Activated CD8-positive, alpha-beta memory T cell treated with anti-CD3 and anti-CD28 coated beads, Interleukin-2, amount 10 ng/mL, durations not matched to agents 7 days and 5 days (primary cell): ENCODE measurements at places on chromosomes 5 and 9. TPM values are rescaled to one million over a fixed set of nuclear protein-coding genes. Genes with fewer than 3 reads are reported as not detected.

NR2F1 gene
- not detected for total RNA-seq

DNA sequence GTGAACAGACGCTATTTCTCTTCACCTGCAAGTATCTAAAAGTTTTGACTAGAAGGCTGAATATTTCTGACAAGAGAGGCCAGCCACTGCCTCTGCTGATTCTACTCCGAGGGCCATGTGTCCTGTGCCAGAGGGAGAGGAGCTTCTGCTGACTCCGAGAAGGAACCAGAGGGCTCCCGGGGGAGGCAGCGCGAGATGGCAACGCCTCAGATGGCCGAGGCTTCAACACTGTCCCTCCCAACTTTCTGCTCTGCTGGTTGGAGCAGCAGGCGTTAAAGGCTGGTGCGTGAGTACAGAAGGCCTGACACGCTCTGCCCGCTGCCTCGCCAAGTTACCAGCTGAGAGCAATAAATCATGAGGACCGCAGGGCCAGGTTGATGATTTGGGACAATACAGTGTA lies 178.8 kb downstream of the GAPVD1 start:
- H3K4me1 ChIP-seq, result no peaks in the 10 kb centered on the region
- H3K4me3 ChIP-seq, result no peak overlapping the region
- DNase-seq, result no peak
- H3K27me3 ChIP-seq, result no peaks in the 10 kb centered on the region
- H3K27ac ChIP-seq, result no peak overlapping the region
- H3K36me3 ChIP-seq, result no peaks in the 10 kb centered on the region

ADAMTSL1 gene
- total RNA-seq, result not detected

DMAC1 gene
- 54.5 TPM for total RNA-seq

ANKRD20A1 gene
- total RNA-seq, result not detected

RNF145 gene
- total RNA-seq, result 93.9 TPM

FBP2 gene
- not detected for total RNA-seq

FOXD4L3 gene
- total RNA-seq, result 0.21 TPM

DNA sequence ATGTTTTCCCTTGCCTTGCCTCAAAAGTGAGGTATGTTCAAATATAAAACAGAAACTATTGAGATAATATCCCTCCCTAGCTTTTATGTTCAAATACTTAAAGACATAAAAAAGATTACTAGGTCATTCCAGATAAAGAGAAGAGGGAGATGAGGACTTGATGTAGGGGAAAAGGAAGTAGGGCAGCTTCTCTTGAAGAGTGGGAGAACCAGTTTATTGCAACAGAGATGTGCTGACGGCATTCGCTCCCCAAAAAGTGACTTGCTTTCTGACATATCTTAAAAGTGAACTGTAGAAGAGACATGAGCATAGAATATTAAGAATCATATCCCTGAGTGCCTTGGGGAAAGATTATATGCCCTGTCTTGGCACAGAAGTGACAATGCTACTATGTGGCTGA lies 330.2 kb upstream of the NREP start:
- no peak overlapping the region for H3K27ac ChIP-seq
- H3K4me1 ChIP-seq, result no peaks in the 10 kb centered on the region
- H3K36me3 ChIP-seq, result no peaks in the 10 kb centered on the region
- H3K27me3 ChIP-seq, result no peaks in the 10 kb centered on the region

- H3K27me3 ChIP-seq, result peaks cover 7% of the 10 kb centered on the region
- peaks cover 8% of the 10 kb centered on the region for H3K4me1 ChIP-seq
- no peak overlapping the region for H3K27ac ChIP-seq
- H3K4me3 ChIP-seq, result no peak overlapping the region
- DNase-seq, result peak; percentile 35
Measured at GRCh38 chr9:135524130-135524861, 3.1 kb downstream of the LCN1 start.

DNA sequence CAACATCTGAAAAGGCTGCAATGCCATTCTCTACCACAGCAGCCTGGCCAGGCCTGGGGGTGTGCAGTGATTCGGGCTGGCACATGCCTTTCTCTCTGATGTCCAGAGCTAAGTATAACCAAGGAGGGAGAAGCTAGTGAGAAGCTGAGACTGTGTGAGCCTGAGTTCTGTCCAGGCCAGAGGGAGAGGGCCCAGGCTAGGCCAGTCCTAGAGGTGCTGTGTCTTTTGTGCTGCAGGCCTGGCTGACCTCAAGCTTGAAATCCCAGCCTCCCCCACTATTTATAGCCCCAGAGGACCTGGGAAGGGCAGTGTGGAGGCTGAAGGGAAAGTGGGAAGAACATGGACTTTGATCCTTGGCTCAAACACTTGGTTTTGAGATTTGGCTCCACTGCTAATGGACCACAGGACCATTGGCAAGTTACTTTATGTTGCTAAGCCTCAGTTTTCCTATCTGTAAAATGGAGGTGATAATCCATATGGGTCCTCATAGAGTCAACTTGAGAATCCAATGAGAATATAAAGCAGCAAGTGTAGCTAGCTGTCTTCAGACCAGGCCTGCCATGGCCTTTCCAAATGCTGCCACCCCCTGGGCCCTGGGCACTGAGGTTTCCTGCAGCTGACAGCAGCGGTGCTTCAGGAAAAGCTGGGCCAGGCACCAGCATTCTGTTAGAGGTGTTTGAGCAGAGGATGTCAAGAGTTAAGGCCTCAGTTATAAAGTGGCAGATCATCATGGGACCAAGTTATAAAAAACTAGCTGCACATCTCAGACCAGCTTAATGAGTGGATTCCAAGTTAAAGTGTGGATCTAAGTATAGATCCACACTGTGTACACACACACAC lies 21.1 kb downstream of the BNIP1 start:
- no peaks in the 10 kb centered on the region for H3K4me1 ChIP-seq
- H3K36me3 ChIP-seq, result peaks cover 6% of the 10 kb centered on the region
- H3K27ac ChIP-seq, result no peak overlapping the region

SLC36A1 gene
- total RNA-seq, result 6.4 TPM

- H3K4me3 ChIP-seq, result no peak overlapping the region
- H3K27ac ChIP-seq, result no peak overlapping the region
- DNase-seq, result no peak
- no peaks in the 10 kb centered on the region for H3K4me1 ChIP-seq
Measured at GRCh38 chr5:128762661-128763306, 202.5 kb upstream of the SLC27A6 start.

- H3K27ac ChIP-seq, result no peak overlapping the region
- peaks cover 18% of the 10 kb centered on the region for H3K27me3 ChIP-seq
- H3K4me1 ChIP-seq, result no peaks in the 10 kb centered on the region
Measured at GRCh38 chr5:137268646-137269045, 230.5 kb downstream of the SPOCK1 start.

- no peak overlapping the region for H3K27ac ChIP-seq
- no peaks in the 10 kb centered on the region for H3K4me1 ChIP-seq
- no peak for DNase-seq
- H3K36me3 ChIP-seq, result no peaks in the 10 kb centered on the region
- peaks cover 15% of the 10 kb centered on the region for H3K27me3 ChIP-seq
- no peak overlapping the region for H3K4me3 ChIP-seq
Measured at GRCh38 chr5:158747816-158748432, 351.8 kb downstream of the EBF1 start.

- no peak overlapping the region for H3K4me3 ChIP-seq
- no peaks in the 10 kb centered on the region for H3K36me3 ChIP-seq
- no peaks in the 10 kb centered on the region for H3K4me1 ChIP-seq
- no peak overlapping the region for H3K27ac ChIP-seq
- H3K27me3 ChIP-seq, result peaks cover 3% of the 10 kb centered on the region
Measured at GRCh38 chr9:15086156-15086763, 176.0 kb upstream of the FREM1 start.

- no peak for DNase-seq
- no peak overlapping the region for H3K4me3 ChIP-seq
- H3K4me1 ChIP-seq, result peaks cover 1% of the 10 kb centered on the region
- no peak overlapping the region for H3K27ac ChIP-seq
- no peaks in the 10 kb centered on the region for H3K27me3 ChIP-seq
- peaks cover 56% of the 10 kb centered on the region for H3K36me3 ChIP-seq
Measured at GRCh38 chr9:131140112-131140511, 14.7 kb downstream of the NUP214 start.
